ENCODE measurements at places on chromosomes 4 and X.

GRCh38 chrX:31213941-31214340 is 142.1 kb upstream of the FTHL17 start:
- no peak for DNase-seq

DNA sequence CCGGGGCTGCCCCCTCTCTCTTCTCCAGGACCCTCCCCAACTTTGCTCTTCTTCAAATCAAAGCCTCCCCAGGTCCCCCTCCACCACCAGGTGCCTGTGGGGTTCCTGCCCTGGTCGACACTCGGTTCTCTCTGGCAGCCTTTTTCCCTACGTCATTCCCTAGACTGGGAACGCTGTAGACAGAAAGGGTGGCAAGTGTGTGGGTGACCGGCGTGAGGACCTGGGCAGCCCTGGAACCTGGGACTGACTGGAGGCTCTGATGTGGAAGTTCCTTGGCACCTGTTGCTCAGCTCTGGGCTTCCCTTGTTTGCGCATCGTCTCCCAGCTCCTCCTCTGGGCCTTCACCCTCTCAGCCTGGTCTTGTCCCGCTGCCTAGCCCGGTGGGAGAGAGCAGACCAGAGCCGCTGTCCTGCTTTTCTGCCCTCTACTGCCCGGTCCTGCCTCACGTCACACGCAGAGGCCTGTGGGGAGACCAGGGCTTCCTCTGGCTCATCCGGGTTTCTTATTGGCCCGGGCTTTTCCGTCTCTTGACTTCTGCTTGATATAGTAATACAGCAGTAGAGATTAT is 1.3 kb downstream of the TACC3 start:
- no peak for DNase-seq

DNA sequence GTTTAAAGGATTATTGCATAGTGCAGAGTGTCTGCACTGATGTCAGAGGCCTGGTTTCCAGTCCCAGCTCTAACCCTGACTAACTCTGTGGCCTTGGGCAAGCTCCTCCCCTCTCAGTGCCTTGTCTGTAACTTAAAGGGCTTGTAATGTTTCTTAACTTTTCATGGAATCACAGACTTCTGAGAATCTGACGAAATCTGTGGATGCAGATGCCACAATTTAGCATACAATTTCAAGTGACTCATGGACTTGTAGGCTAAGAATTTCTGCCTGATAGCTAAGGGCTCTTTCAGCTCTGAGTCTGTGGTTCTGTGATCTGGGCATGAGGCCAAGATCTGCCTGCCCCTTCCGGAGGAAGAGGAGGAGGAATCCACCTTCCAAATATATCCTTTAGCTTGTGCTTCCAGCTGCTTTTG is 236.9 kb downstream of the AR start:
- DNase-seq, result no peak

- no peak for DNase-seq
These were observed 1.2 kb upstream of the IDS start for GRCh38 chrX:149506349-149506748.

GRCh38 chr4:6362896-6363295 is 93.2 kb downstream of the WFS1 start:
- DNase-seq, result no peak

DNA sequence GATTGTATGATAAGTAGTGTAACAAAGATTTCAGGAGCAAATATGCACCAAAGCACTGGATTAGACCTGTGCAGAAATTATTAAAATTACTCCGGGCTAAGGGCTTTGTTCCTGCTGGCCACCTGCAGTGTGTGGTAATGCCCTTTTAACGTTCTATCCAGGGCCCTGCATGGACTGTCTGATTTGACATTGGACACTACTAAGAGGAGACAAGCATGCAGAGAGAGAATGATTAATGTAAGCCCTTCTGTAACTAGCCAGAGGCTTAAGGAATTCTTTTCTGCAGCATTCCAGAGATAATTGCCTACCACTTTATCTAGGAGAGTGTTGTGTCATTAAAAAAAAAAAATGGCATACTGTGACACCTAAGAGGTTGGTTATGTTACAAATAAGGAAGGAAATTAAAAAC is 117.0 kb downstream of the PCDH7 start:
- DNase-seq, result no peak

GRCh38 chr4:185115827-185116232 is 27.2 kb upstream of the SLC25A4 start:
- DNase-seq, result no peak

DNA sequence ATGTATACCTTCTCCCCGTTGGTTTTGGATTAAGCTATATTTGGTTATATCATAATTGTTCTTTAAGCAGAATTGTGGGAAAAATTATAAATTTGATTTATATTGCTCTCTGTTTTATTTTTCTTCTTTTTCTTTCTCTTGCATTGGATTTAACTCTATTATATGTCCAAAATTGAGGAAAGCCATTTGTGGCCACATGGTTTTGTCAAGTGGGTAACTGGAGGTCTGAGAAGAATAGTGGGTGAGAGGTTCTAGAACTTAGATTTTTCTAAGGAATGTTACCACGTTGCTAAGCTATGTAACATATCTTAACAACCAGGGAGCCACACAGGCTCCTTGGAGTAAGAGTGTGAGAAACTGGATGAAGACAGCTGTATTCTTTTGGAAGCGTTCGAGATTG is at the start of gene C4orf17:
Gene C4orf17 (plus strand): TSS at position 301 of the 400 bp plus-strand sequence. CDS start 2,061 bp downstream, outside the sequence.
- no peak for DNase-seq

DNA sequence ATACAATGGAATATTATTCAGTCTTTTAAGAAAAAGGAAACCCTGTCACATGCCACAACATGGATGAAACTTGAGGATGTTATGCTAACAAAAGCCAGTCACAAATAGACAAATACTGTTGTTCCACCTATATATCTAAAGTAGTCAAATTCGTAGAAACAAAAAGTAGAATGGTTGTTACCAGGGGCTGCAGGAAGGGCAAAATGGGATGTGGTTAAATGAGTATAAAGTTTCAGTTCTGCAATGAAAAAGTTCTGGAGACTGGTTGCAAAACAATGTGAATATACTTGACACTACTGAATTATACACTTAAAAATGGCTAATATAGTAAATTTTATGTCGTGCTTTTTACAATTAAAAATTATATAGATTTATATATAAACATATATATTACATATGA is 12.2 kb downstream of the SPOCK3 start:
- no peak for DNase-seq

Data from CD4-positive, alpha-beta T cell treated with Interleukin-2 at 100 ng/mL for 4 hours (primary cell).